ENCODE measurements at places on chromosomes 7 and 10.

DNA sequence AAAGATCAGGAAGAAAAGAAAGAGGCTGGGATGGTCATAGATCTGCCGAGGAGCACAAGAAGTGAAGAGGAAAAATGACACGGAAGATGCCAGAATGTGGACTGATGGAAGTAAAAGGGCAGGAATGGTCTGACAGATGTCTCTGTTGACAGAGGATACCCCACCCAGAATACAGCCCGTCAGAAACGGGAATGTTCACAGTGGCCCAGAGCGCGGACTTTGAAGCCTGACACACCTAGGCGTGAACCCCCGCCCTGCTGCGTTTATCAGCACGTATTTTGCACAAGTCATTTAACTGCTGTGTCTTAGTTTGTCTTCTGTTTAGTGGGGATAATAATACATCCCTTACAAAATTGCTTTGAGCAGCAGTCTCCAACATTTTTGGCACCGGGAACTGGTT, 27.1 kb downstream of the AKR1B1 start:
- no peak for DNase-seq

DNA sequence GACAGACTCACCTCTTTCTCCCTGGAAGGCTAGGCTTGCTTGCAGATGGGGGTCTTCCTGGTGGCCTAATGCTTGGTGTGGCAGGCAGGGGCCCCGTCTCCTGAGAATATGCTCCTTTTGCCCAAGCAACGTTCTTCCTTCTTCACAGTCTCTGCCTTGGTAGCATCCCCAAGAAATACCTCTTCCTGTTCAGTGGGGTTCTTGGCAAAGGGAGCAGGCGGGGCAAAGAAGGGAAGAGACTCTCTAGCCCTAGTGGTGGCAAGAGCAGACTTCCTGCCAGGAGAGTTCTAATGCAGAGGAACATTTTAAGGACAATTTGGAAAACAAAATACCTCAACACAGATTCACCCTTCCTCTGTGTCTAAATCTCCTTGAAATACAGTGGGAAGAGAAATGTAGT, at the start of gene CLEC5A:
Gene CLEC5A, minus strand, starts transcription at position 179 of the 400 bp plus-strand sequence. CDS start 682 bp downstream, outside the sequence.
- DNase-seq, result no peak

GRCh38 chr10:100303724-100304319, 17.3 kb upstream of the BLOC1S2 start:
- peak; percentile 62 for DNase-seq

DNA sequence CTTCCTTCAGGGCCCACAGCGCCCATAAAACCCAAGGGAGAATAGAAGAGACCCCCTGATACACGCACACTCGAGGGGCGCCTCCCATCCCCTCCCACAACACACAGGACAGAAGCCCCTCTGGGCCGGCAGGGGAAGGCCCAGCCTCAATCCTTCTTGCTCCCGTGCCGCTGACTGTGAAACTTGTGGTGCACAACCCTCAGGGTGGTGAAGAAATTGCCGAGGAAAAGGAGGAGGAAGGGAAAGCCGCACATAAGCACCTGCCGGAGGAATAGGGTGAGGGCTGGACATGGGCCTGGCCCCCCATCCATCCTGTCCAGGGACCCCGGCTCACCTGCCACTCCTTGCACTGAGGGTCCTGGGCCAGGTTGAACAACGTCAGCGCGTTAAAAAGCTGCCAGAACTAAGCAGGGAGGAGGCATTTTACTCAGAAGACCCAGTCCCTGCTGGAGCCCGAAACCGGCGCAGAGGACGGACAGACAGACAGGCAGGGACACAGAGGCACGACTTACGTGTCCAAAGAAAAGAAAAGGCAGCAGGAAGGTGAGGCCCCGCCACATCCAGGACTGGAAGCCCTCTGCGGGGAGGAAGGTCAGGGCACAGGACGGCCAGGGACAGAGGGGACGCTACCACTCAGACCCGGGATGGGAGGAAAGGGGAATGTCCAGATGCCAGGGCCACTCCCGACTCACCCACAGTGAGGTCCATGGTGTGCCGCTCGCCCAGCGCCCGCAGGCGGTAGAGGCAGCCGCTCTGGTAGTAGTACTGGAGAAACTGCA, 7.2 kb downstream of the TMEM120A start:
- DNase-seq, result no peak

GRCh38 chr10:125692601-125693523, 9.9 kb upstream of the TEX36 start:
- DNase-seq, result no peak

DNA sequence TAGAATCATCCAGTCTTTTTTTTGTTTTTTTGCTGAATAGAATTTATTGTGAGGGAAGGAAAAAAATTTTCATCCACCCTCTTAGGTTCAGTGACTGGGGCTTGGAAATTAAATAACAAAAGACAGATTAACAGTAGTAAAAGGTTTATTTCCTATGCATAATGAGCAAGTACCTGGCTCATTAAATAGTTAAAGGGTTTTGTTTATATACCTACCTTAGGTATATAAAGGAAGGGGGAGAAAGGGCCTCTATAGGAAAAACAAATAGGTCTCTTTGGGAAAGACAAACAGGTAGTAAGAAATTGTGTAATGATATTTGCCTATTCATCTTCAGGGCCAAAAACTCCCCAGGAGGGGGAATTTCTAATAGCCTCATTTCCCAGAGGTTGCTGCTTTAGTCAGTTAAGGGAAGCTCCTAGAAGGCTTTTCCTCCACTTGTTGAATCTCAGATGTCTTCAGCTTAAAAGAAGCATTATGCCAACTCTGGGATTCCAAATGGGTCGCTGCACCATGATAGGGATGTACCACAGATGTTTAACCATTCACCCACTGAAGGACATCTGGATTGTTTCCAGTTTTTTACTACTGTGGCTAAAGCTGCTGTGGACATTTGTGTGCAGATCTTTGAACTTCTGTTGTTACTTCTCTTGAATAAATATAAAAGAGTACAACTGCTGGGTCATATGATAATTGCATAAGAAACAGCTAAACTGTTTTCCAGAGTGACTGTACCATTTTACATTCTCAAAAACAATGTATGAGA, 11.3 kb downstream of the ACADSB start:
- DNase-seq, result no peak

DNA sequence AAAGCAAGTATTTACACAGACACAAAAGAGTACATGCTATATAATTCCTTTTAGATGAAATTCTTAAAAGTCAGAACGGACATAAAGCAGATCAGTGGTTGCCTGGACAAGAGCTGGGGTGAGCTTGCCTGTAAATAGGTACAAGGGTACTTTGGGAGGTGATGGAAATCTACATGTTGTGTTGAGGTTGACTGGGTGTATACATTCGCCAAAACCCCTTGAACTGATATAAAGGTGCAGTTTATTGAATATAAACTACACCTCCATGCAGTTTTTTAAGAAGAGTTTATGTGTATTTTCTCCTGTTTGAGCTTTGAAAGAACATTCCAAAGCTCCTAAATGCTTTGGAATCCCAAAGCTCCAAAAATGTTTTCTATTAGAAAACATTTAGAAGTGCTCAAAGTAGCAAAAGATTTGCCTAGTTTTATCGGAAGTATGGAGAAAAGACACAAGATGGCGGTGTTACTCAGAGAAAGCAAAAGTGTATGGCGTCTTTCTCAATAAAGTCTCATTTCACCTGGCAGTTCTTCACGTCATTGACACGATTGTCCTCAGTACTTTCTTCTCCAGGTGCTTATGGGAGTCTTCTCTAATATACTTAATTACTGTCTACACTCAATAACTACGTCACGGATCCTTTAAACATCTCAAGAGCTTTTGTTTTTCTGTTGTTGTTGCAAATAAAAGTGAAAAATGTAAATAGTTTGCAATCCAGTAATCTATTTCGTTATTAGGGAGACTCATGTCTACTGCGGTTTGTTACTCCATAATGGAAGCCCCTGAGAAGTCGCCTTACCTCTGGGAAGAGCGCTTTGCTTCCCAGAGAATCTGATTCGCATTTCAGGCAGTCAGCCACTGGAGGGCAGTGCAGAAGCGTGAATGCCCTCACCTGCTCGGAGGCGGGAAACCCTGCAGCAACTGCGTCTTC, 14.7 kb upstream of the SEC61G start:
- DNase-seq, result peak; percentile 77

- DNase-seq, result no peak
Observed at GRCh38 chr10:6006991-6007390, 29.6 kb upstream of the IL15RA start.

- no peak for DNase-seq
Observed at GRCh38 chr7:2921653-2922347, 77.7 kb upstream of the GNA12 start.

- DNase-seq, result no peak
Observed at GRCh38 chr10:43594944-43595589, 11.2 kb upstream of the ZNF485 start.

- no peak for DNase-seq
Observed at GRCh38 chr10:91349381-91349780, 60.8 kb upstream of the HECTD2 start.

DNA sequence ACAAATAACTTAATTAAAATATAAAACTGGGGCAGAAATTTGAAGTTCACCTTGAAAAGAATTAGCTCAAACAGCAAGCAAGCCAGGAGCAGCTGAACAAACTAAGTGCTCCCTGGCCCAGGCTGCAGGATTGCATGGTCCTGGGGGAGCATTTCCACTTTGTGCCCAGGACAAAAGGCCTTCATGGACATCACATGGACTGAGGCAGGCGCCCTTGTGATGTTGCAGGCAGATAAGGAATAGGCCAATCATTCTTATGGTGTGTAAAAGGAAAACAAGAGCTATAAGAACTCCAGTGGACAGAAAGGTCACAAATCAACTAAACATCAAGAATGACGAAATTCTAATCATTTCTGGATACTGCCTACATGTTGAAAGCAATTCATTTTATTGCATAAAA, 17.5 kb upstream of the TECTB start:
- no peak for DNase-seq

Data from RWPE1 (cell line).